Fibroblast of skin of right biceps (primary cell): ENCODE measurements at places on chromosomes 5 and 9.

- peak; percentile 69 for DNase-seq
Measured at GRCh38 chr5:9540791-9541190, 5.1 kb downstream of the SEMA5A start.

DNA sequence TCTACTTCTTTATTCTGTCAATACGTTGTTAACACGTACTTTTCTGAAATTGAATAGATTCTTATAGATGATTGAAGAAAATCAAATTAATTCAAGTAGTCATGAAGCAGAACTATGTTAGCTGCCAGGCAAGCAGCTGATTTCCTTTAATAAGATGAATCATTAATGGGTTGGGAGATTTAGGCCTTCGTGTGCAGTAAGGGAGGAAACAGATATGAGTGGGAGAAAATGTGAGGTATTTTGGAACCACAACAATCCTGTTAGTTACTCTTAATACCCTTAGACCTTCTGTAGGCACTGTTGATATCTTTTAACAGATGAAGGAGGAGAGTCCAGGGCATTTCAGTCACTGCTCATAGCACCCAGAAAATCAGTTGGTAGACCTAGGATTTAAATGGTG is 121.0 kb downstream of the AOPEP start:
- peak; percentile 81 for DNase-seq

DNA sequence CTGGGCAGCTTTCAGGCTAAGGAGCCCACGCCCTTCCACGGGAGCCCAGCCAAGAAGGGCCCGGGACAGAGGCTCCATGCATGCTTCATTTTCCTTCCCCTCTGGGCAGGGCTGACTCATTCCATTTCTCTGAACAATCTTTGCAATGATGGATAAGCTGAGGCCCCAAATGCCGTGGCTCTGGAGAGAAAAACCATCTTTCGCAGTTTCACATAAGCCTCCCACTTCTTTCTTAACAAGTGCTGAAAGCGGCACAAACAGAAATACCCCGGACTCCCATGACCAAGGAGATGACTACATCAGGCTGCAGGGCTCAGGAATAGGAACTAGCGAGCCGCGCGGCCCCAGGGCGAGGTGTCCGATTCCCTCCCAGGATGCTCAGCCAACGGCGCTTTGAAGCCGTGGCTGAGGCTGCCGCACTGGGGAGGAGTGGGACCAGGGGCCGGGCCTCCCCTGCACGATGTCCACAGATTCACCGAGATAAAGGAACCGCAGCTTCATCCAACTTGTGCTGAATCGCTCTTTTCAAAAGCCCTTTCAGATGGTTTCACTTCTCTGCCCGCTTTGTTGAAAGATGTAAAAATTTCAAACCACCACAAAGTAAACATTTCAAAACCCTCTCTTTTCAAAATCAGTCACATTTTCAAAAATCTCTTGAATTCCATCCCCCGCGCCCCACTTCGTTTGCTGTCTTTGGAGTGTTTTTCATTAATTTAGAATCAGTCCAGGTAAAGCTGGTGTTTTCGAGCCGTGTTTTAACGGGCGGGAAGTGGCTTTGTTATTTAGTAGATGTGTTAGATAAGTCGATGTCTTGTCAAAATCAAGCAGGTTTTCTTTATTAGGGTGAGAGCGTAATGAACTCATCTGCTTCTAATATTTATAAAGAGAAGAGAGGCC is 96.5 kb upstream of the LMX1B start:
- peak; percentile 87 for DNase-seq

GRCh38 chr5:51860532-51861018 is 477.3 kb downstream of the ISL1 start:
- DNase-seq = no peak

DNA sequence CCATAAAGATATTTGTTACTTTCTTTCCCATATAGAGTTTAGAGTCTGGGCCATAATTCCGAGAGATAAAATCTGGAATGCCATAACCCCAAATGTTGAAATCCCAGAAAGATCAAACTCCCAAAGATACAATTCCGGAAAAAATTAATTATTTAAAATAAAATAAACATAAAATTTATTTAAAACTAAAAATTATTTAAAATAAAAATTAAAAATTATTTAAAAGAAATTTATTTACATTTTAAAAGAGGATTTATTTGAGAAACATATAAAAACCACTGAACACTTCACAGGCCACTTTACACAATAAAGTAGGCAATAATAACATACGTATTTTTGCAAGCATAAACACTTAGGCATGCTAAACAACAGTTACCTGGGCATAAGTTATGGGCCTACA is 57.9 kb downstream of the SHC3 start:
- DNase-seq = no peak

GRCh38 chr5:19266791-19267190 is 721.2 kb downstream of the CDH18 start:
- DNase-seq = no peak

DNA sequence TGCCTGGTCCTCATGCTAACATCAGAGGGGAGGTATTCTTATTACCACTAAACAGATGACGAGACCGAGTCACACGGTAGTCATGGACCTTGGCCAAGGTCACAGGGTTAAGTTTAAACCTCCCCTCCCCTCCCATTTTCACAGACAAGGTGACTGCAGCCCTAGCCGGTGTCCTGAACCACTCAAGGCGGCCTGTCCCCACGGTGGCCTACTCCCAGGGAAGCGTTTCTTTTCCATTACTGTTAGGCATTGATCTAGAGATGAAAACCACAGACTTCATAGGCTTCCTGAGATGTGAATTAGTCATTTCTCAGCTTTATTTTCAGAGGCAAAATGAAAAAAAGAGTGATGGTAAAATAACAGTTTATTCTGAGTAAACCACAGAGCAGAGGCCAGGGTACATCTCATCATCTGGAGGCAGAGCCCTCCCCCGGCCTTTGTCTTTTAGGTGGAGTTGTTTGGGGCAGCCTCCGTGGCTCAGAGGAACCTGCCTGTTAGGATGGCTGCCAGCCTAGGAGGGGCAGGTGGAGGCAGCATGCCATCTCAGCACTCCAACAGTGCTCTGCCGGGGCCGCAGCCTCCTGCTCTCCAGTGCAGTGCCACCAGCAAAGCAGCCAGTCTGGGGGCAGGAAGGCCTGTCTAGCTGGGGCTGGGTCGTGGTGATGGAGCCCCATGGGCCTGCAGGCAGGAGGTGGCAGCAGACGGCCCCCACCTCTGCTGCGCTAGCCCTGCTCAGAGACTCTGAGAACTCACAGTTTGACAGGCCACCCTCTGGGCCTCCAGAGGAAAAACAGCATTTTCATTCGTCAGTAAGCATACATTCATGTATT is 71.2 kb downstream of the RAPGEF1 start:
- peak; percentile 82 for DNase-seq

- DNase-seq = peak; percentile 50
Measured at GRCh38 chr5:137933491-137933911, 44.2 kb downstream of the PKD2L2 start.

- no peak for DNase-seq
Measured at GRCh38 chr5:88984040-88984439, 101.1 kb upstream of the MEF2C start.
